ENCODE measurements at places on chromosomes 5 and 9.

DNA sequence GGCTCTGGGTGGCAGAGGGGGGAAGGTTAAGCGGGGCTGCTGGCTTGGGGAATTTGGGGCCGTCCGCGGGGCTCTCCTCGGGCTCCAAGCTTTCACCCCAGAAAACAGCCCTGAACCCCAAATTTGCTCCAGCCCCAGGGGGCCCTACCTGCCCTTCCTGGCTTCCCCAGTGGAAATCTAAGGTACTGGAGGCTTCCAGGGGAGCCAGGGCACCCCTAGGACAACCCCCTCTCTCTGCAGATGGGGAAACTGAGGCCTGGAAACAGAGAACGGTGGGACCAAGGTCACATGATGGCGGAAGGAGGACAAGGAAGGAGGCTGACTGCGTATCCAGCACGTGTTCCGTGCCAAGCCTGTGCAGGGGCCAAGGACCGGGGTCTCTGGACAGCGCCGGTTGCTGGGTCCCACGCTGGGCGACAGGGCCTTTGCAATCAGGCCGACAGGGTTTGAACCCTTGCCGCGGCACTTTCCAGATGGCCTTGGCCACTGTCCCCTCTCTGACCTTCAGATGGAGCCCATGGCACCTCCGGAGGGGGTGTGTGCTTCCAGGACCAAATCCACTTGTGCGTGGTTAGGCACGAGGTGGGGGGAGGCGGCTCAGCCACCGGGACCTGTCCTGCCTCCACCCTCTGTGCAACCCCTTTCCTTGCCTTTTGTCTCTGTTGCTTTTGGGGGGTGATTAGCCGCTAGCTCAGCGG is 183.1 kb downstream of the C9orf50 start:
- DNase-seq: no peak

DNA sequence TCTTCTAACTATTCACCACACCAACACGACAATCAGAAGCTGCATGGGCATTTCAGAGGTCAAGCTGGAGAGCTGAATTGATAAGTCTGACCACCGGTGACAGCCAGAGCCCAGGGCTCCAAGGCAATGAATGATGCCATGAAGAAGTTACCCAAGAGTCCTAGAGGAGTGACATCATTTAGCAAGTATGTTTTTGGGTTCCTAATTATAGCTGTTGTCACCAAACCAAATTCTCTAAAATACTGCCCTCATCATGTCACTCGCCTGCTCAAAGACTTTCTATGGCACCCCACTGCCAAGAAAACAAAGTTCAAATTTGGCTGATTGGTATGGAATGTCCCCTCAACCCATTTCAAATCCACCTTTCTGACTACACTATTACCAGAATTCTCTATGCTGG is 235.1 kb downstream of the SPOCK1 start:
- DNase-seq: no peak

GRCh38 chr5:36653044-36653705 is 46.8 kb downstream of the SLC1A3 start:
- DNase-seq: no peak

- no peak for DNase-seq
These were observed 121.1 kb upstream of the IL12B start for GRCh38 chr5:159451197-159452052.

GRCh38 chr9:130167927-130168326 is 4.3 kb upstream of the NCS1 start:
- no peak for DNase-seq

DNA sequence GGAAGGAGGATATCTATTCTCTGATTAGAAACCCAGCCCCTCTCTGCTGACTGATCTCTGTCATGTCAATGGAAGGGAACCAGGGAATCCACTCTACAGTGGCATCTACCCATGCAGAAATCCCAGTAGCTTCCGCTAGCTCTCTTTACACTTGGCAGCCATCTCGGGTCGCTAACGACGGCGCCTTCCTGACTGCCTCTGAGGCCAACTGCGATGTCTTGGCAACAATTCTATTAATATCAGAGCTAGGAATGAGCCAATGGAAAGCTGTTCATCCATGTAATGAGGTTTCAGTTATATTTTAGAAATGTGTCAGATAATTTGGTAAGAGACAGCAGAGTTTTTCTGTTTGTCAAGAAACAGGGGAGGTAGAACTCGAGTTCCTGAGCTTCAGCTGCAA is 67.6 kb upstream of the ATP10B start:
- no peak for DNase-seq

- DNase-seq: no peak
These were observed 508.0 kb downstream of the PTPRD start for GRCh38 chr9:10104774-10105173.

- DNase-seq: no peak
These were observed 290 bp upstream of the ZDHHC11 start for GRCh38 chr5:851076-851475.

GRCh38 chr9:2601785-2602378 is 19.7 kb upstream of the VLDLR start:
- no peak for DNase-seq

DNA sequence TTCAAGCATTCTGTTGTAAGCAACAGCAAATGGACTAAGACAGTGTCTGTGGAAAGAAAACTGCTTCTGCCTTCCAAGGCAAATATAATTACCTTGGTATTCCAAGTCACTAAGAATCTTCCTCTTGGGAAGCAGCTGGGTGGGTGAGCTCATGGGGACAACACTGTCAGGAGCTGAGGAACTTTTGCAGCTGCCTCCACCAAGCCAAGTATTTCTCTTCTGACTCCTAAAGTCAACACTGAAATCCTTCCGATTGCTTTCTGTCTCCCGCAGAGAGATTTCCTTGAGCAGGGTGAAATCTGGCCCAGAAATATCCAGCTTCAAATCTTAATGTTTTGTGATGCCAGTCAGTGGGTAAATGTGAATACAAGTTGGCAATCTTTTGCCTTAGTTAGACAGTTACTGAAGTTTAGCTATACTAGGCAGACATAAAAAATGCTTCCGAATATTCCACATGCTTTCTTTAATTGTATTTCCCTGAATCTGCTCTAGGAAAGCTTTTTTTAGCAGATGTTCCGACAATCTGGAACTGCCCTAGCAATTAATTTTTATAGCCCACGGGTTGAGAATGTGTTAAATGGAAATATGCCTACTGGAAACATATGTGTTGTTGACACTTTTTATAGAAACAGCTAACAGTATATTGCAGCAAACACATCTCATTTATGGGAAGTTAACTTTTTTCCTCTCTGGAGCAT is 369.9 kb upstream of the DAB2 start:
- DNase-seq: no peak

GRCh38 chr5:78639791-78640190 is 8.8 kb downstream of the LHFPL2 start:
- no peak for DNase-seq

- peak; percentile 1 for DNase-seq
These were observed 52.4 kb downstream of the CDC14B start for GRCh38 chr9:96567203-96567700.

- no peak for DNase-seq
These were observed 113.8 kb downstream of the RAPGEF6 start for GRCh38 chr5:131521252-131521651.

- DNase-seq: no peak
These were observed 26.6 kb upstream of the SPATA31C2 start for GRCh38 chr9:88164850-88165249.

GRCh38 chr5:93603078-93603792 is 20.2 kb downstream of the NR2F1 start:
- DNase-seq: no peak

DNA sequence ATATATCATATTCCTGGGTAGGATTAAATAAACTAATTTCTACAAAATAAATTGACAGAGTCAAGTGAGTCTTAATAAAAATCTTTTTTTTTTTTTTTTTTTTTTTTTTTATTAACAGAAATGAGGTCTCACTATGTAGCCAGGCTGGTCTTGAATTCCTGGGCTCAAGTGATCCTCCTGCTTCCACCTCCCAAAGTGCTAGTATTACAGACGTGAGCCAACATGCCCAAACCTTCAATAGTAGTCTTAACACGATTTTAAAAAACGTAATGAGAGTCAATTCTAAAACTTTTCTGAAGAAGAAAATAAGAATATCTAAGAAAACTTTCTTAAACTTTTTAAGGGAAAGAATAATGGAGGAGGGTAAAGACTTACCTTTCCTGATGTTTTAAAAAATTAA is 84.2 kb downstream of the YIPF5 start:
- no peak for DNase-seq

DNA sequence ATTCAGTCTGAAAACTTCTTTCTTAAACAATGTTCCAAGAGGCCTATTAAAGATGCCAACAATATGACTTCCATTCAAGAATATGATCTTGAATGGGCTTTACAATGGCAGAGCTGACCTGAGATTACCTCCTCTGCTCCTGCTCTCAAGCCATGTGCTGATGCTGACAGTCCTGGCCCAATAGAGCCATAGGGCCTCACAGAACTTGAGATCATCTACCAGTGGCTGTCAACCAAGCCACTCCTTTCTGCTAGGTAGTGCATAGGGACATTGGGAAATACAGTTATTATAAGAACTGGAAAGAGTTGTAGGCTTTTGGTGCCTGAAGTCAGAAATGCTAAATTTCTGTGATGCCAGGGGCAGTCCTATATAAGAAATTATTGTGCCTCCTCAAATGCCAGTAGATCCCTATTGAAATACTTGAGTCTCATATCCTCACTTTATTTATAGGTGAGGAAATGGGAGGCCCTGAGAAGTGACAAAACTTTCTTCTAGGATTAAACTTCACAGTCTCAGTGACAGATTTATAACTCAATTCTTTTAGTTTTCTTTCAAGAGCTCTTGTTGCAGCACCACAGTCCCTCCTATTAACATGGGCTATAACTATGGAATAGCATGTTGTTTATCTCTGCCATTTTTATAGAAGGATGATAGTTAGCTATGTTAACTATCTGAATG is 10.9 kb downstream of the GHR start:
- no peak for DNase-seq

- DNase-seq: no peak
These were observed 3.0 kb downstream of the GDNF start for GRCh38 chr5:37836592-37837413.

DNA sequence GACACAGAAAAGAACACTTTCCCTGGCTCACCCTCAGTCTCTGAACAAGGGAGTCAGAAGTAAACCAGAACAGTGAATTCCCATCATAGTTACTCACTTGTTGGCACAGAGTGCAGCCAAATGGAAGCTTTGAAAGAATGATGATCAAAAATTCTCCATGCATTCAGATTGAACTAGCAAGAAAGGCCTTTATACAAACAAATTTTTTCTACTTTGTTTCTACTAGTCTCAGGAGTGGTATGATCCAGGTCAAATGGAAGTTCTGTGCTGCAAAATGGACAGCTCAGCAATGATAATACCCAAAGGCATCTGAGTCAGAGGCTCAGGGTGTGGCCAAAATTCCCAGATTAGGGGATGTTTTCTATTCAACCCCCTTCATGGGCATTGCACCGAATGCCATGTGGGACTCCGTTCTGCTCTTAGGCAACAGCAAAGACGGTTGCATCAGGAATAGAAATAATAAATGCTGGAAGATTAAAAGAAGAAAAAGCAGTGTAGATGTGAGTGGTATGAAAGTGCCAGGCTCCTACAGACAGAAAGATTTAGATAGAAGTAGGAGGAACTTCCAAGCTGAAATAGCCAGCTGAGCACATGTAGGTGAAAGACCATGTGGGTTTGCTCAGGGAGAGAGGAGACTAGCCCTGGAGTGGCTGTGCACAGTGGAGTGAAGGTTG is 24.0 kb upstream of the ASPN start:
- no peak for DNase-seq

- DNase-seq: no peak
These were observed 12.8 kb upstream of the TLR4 start for GRCh38 chr9:117691367-117691766.

GRCh38 chr9:86713470-86713869 is 233.8 kb downstream of the GAS1 start:
- no peak for DNase-seq

DNA sequence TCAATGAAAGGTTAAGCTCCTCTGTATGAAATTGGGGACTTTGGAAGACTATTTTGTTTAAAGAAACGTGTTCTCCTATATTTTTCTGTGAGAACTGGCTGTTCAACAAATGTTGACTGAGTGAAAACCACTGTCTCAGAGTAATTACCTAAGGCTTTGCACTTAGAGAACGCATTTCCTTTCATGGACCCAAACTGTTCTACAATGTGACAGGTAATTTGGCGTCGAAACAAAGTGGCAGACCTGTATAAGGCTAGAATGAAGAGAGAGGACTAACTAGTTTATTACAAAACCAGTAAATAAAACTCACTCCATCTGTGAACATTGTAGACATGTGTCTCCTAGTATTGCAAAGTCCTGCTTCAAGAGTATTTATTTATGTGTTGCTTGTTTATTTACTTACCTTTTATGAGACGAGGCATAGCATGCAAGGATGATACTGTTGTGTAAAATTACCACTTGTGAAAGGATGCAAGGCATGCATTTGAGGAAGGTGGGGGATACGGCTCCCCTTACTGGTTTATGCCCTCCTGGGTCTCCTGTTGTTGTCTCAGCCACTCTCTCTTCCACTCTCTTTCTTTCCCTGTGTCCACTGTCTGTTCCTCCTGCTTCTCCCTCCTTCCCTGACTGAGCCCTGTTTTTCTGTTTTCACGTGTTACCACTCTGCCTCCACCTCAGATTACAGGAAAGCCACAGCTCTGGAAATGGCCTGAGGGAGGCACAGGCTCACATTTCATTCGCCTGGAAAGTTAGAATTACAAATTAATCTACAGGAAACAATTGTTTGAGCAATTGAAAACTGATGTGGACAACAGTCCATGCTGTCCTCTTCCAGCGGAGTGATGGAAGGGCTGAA is 444.0 kb upstream of the ZNF608 start:
- DNase-seq: no peak

DNA sequence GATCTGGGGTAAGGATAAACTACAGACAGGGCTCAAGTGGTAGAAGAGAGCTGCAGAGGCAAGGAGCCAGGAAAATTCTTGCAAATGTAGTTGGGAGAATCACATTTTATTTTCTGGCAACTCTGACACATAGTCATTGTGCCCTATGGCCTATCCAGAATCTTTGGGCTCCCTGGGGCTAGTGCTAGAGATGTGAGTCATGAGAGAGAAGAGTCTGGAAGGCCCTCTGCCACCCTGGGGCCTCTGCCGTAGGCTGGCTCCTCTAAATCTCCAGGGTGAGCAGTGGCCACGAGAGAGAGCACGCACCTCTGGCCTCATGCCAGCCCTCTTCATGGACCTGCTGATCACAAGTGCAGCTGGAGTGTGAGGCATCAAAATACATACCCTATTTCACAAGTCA is 74.3 kb upstream of the SSBP2 start:
- DNase-seq: no peak

DNA sequence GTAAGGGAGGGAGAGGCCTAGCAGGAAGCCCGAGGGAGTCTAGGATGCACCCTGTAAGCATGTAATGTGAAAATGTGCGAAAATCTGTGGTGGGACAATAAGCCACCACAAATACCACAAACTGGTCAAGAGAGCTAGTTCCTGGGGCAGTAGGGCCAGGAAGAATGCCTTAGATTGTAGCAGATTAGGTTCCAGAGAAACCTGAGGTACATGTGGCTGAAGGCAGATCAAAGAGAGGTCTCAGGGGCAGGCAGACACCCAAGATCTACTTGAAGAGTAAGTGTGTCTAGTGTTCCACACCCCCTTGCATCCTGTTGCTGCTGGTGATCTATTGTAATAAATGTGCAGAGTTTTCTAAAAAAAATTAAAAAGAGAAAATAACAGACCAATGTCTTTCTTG is 1677.3 kb upstream of the CDH6 start:
- no peak for DNase-seq
